Stimulated activated CD8-positive, alpha-beta memory T cell treated with anti-CD3 and anti-CD28 coated beads, Interleukin-4, amount 100 ng/mL, for 1 hour (primary cell): ENCODE measurements at places on chromosomes 4 and X.

DNA sequence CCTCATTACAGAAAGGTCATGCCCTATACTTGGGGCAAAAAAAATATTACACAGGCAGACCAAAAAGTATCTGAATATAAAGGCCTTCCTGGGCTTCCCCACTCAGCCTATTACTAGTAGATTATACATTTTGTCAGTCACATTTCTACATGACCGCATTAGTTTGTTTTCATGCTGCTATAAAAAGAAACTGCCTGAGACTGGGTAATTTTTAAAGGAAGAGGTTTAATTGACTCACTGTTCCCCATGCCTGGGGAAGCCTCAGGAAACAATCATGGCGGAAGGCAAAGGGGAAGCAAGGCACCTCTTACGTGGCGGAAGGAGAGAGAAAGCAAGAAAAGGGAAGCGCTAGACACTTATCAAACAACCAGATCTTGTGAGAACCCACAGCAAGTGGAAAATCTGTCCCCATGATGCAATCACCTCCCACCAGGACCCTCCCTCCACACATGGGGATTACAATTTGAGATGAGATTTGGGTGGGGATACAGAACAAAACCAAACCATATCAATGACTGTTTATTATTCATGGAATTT, 1312.0 kb downstream of the PCDH7 start:
- no peak for DNase-seq

DNA sequence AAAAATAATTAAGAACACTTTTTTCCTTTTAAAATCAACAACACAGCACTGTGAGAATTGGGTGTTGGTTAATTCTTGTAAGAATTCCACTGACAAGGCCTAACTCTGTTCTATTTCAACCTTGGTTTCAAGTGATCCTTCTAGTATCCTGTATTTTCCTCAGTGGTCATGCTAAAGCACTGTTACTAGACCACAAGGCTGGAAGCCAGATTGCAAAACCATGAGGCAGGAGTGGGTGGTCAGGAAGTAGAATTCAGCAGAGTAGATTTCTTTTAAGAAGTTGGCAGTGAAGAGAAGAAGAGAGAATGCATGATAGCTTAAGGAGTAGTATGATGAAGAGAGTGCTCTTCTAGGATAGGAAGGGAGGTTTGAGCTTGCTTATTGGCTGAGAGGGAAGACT, 71.6 kb upstream of the LEF1 start:
- no peak for DNase-seq

DNA sequence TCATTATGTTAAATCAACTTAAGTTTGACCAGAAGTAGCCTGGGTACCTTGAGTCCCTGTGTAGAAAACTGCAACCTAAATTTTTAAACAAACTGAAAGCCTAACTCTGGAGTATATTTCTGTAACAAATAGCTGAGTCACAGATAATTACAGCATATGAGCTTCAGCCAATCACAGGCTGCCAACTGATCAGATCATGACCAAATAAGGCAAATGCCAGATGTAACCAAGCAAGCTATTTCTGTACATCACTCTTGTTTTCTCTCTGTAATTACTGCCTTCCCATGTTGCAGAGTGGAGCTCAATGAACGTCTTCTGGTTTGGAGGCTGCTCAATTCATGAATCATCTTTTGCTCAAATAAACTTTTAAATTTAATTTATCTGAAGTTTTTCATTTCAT, 980.9 kb upstream of the DIAPH2 start:
- DNase-seq = no peak

DNA sequence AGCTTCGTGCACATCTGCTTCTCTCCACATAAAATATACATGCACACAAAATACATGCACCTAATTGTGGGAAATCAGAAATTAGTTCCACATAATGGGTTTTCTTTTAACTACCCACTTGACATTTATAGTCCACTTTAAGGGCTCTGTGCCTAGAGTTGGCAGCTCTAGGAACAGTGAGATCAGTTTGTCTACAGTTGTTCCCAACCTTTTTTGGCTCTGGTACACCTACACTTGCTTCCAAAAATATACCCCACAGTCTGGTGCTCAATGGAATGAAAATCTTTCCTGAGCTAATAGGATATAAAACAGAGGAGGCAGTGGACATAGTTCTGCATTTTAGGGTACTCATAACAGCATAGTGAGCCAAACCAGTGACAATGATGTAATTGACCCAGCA, 36.1 kb downstream of the HDAC8 start:
- DNase-seq = no peak

- DNase-seq = no peak
Observed at GRCh38 chr4:161178310-161178709, 985.5 kb downstream of the FSTL5 start.

- no peak for DNase-seq
Observed at GRCh38 chrX:77427611-77428010, 19.6 kb upstream of the FGF16 start.

GRCh38 chr4:68592673-68593072, 16.6 kb upstream of the UGT2B17 start:
- no peak for DNase-seq

DNA sequence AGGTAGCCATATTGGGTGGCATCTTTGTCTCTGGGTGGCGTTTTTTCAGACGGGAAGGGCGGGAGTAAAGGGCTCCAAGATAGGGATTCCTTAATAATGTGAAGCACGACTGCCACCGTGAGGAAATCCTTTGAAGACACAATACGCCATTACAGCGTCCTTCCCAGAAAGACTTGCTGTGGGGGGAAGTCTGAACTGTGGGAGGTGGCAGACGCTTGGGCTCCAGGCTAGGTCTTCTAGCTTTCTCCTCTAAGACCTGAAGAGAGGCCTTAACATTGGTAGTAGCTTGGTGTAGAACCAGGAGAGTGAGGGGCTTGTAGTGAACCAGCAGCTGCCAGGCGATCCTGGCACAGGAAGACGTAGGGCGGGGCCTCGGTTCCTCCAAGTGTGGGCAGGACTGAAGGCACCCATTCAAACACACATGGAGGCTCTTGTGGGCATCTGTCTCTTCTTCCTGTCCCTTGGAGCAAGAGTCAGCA, 197.3 kb downstream of the OR13H1 start:
- DNase-seq = no peak

- DNase-seq = no peak
Observed at GRCh38 chr4:93368968-93369367, 459.6 kb upstream of the ATOH1 start.

GRCh38 chr4:155419266-155419665, 42.5 kb upstream of the MAP9 start:
- DNase-seq = no peak

GRCh38 chr4:14165222-14165920, 537.8 kb upstream of the BOD1L1 start:
- no peak for DNase-seq
